ENCODE measurements at places on chromosomes 16 and 17.

DNA sequence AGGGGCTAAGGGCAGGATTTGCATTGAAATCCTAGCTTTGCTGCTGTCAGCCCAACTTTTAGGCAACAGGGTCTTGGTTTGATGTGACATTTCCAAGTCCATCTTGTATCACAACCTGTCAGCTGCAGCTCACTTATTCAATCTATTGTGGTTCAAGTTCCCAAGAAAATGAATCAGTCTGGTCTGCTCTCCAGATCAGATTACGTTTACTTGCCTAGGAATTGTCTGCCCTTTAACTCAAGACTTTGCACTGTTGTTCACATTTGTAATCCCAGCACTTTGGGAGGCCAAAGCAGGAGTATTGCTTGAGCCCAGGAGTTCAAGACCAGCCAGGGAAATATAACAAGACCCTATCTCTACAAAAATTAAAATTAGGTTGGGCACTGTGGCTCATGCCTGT is 10.0 kb downstream of the STX4 start:
- DNase-seq, result no peak

- no peak for DNase-seq
Observed at GRCh38 chr16:30977502-30977901, 7.5 kb upstream of the HSD3B7 start.

- no peak for DNase-seq
Observed at GRCh38 chr16:68736561-68736960, 531 bp upstream of the CDH1 start.

GRCh38 chr17:57391076-57391825 is 134.9 kb downstream of the MSI2 start:
- no peak for DNase-seq

DNA sequence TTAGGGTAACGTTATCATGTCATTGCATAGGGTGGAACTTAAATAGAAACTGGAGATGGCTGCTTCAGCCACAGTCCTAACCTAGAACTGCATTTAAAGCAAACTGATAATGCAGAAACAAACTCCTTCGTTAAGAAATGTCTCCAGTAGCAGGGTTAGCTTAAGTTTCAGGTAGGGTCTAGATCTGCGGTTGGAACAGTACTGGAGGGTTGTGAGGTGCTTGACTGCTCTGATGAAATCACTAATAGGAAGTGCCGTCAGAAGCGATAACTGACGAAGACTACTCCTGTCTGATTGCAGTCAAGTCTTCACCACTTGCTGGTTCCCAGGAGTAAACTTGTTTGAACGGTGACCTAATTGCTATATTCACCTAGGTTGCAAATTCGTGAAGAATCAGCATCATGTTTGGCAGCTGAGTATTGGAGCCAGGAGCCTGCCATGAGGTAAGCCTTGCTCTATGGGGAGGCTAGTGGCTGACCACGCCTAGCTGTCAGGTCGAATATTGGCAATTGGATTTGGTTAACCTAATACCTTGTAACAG is 24.5 kb downstream of the TRPV2 start:
- DNase-seq, result no peak

GRCh38 chr17:78707016-78707415 is 75.1 kb downstream of the CYTH1 start:
- no peak for DNase-seq

DNA sequence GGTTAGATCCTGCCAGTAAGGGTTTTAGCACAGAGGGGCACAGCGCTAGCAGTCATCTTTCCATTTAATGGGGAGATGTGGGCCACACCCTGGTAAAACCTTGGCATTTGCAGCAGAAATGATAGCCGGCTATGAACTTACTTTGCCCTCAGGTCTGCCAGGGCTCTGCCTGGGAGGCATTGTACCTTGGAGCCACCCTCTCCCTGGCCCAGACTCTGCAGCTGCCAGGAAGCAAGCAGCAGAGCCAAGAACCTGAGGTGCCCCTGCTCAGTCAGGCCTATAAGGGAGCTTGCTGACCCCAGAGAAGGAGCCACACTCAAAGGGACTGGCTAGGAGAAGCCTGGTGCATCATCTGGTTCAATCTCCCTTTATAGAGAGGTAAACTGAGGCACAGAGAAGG is 23.7 kb upstream of the PHF12 start:
- no peak for DNase-seq

- no peak for DNase-seq
Observed at GRCh38 chr16:51144203-51144602, 6.9 kb downstream of the SALL1 start.

DNA sequence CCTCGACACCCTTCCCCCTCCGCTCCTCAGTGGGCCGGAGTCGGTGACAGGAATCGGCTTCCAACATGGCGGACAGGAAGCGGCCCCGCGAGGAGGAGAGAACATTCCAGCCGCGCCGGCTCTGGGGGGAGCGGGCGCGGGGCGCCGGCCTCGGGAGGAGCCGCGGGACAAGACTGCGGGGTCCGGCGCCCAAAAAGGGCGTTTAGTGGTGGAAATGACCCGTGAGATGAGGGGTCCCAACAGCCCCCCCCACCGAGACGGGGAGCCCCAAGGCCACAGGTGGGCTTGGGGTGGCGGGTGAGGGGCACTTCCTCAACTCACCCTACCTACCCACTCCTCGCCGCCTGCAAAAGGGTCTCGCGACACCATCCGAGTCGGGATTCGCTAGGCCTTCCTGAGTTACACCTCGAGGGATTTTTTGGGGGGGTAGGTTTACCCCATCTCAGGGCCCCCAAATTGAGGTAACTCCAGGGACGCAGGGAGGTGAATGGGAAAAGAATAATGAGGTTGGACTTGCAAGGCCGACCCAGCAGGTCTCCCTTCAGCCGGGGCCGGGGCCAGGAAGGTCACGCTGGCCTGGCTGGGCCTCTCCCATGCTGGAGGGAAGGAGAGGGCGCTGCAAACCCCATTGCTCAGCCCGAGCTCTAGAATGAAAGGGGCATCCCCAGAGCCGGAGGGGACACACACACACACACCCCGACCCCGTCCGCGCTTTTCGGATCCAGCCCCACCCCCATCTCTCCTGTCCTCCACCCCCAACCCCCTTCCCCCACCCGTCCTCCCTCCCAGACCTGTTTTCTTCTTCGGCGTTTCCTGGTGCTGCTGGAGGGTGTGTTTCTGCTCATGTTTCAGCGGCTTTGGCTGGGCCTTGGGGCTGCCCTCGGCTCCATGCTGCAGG is 707 bp downstream of the NUFIP2 start:
- DNase-seq, result peak; percentile 56

DNA sequence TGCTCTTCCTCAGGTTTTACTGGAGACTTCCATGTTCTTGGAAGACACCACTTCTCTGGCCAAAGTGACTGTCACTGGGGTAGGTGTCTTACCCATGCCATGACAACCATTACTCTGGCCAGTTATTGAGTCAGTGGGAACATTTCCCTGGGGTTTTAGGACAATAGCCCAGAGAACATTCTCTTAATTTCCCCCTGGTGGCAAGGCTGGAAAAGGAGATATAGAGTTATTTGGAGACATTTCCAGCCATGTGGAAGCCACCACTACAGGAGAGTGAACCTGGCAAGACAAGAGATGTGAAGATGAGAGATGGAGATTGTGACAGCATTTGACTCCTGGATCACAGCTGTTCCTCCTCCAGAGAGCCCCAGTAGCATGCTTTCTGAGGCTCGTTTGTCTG is 106.2 kb downstream of the CDK5R1 start:
- no peak for DNase-seq

DNA sequence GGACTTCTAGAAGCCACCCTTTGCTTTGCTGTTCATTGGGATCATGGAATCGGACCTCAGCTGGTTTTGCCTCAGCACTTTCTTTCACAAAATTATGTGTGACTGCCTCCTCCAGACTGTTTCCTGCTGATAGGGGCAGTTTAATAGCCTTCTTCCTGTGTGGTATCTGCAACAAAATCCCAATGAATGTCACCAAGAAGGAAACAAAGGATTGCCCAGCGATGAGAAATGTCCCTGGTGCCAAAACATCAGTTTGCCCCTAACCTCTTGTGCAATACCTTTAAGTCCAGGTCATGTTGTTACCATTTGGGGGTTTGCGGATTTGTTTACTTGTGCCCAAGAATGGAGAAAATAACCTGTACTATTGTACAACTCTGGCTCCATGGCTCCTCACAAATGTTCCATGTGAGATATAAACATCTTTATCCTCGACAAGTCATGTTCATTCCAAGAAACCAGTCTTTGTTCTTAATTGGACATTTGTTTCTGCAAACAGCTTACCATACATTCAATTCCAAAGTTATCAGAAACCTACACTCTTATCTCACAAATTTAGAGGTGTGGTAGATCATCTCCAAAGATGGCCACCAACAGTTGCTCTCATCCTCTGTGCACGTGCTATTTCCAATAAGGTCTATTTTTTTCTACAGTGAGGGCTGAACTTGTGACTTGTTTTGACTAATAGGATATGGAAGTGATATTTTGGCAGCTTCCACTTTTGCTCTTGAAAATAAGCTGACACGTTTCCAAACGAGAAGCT is 14.8 kb downstream of the TAC4 start:
- no peak for DNase-seq

DNA sequence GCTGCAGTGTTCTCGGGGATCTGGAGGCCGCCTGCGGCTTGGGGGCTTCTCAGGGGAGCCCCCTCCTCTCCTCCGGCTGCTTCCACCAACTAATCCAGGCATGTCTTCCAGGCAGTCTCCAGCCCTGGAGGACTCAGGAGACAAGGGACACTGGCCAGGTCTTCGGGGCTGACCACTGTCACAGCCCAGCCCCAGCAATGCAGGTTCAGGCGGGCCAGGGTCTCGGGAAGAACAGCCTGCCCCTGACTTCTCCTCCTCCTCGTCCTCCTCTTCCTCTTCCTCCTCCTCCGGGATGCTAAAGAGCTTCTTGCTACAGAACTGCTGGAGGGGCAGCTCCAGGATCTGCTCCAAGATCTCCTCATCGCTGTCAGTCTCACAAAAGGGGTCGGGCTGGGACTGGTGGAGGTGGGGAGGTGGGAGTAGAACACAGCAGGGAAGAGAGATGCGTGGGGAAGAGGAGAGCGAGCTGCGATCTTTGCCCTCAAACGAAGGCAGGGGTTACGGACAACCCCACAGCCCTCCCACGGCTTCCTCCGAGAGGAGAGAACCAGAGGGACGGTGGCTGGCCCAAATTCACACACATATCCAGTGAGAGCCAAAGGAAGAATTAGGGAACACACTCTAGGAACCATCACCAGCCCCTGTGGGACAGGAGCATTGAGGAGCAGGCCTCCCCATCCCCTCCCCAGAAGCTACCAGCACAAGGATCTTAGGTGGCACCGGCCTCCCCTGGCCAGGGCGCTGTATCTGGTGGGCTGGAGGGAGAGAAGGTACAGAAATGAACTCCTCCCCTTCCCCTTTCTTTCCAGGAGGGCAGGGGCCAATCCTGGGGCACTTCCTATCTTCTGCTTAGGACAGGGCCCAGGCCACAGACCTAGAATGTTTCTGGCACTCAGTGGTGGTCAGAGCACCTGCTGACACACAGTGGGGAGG is 19.3 kb downstream of the TSPOAP1 start:
- DNase-seq, result no peak

DNA sequence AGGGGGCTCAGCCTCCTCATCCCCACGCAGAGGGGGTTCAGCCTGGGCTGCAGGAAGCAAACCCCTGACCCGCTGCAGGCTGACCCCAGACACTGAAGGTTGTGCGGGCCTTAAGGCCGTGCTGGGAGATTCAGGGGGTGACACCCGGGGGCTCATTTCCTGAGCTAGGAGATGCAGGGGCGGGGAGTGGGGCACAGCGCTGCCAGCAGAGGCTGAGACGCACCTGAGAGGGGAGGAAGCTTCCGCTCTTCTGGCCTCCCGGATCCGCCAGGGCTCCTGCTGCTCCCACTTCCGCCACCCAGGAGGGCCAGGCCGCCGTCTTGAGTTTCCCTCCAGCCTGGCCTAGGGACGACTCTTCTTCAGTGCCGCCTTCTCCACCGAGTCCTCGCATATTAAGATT is 173.2 kb upstream of the FOXF1 start:
- DNase-seq, result no peak

DNA sequence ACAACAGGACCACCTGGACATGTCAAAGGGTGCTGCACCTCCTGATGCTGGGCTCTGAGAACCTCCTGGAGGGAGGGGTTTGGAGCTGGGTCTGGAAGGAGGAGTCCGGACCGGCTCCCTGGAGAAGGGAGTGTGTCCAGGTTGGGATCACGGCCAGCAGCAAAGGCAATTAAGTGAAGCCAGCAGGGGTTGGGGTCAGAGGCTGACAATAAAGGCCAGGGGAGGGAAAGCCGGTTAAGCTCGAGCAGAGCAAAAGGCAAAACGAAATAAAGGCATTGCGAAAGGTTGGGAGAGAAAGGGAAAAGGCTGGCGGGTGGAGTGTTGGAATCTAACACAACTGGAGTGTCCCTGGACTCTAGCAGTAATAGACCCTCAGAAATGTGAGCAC is 992 bp upstream of the CACNG4 start:
- no peak for DNase-seq

DNA sequence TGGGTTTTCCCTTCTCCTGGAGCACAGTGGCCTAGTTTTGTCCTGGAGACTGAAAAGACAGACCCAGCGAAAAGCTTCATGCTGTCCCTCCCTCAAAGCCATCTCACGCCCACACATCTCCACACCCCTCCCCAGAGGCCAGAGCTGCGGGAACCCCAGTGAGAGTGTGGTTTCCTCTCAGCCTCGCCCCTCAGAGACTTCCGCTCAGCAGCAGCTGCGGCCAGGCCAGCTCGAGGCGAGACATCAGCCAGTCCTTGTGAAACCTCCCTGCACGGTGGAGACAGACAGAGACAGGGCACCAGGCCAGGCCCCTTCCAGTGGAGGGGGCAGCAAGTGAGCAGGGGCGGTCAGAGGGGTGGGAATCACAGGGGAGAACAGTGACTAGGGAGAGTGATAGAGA is 77.0 kb upstream of the TNRC6C start:
- DNase-seq, result peak; percentile 62

- DNase-seq, result no peak
Observed at GRCh38 chr17:34793231-34793908, 167.9 kb downstream of the CCT6B start.

GRCh38 chr17:37064956-37065355 is 116.2 kb downstream of the AATF start:
- no peak for DNase-seq

All from fibroblast of upper back skin (primary cell).